ENCODE measurements at places on chromosomes 13 and 19.

DNA sequence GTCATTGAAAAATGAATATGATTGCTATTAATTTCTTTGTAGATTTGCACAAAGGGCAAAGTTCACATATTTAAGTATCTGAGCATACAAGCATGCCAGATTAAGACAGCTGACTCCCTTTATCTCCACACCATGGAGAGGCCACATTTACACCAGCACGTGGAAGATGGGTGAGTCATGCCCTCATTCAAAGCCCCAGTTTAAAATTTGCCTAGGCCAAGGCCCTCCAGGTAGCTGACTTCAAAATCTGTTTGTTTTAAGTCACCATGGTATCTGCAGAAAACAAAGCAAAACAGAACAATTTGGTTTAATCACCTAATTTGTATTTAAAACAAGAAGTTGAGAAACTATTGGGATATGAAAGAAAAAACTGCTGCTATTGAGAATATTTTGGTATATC lies 109.2 kb downstream of the ESD start:
- DNase-seq: peak; percentile 34

DNA sequence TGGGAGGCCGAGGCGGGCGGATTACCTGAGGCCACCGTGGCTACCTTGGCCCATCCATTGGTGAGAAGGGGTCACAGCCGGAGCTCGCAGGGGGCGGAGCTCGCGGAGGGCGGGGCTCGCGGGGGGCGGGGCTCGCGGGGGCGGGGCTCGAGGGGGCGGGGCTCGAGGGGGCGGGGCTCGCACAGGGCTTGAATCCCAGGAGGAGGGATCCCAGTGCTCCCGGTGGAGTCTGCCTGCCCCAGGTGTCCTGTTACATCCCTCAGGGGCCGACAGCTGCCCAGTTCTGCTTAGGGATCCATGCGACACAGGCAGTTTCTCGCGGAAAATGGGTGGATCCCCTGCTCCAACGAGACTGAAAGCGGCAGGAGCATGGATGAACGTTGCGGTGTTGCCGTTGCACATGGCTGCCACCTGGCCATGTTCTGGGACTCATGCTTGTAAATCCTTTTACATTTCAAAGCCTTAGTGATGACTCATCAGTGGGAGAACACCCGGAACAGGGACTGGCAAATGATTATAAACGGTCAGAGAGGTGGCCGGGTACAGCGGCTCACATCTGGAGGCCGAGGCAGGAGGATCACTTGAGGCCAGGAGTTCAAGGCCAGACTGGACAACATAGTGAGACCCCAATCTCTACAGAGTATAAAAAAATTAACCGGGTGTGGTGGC lies 25.1 kb downstream of the TMPRSS9 start:
- DNase-seq: no peak

DNA sequence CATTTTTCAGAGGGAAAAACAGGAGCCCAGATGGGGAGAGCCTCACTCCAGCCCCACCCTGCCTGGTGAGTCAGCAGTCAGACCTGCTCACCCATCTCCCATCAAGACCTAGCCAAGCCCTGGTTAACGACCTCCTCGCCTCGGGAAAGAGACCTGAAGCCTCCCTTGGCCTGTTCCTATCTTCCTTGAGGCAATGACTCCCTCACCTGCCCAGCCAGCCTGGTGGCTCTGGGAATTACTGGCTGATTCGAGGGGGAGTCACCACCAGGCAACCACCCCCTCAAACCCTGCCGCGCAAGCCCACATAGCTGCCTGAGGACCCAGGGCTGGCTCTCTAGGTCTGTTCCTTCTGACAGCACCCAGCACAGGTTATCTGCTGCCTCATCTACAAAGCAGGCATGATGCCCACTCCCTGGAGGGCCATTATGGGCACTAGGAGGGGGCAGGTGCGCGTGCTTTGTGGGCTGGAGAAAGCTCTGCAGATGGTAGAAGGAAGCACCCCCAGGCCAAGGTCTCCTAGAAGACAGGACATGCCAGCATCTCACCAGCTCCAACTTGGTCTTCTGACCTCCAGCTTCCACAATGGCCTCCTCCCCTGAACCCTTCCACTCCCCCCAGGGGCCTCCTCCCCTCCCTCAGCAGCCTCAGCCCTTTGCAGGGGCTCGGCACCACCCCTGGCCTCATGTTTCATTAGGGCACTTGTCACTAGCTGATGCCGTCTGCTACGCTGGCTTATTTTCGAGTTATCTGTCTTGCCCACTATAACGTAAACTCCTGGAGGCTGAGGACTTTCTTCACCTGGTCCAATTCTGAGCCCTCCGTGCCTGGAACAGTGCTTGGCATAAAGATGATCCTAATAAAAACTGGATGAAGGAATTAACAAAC lies 10.4 kb downstream of the DEDD2 start:
- no peak for DNase-seq

- no peak for DNase-seq
Observed at GRCh38 chr19:53910170-53910518, 1.1 kb downstream of the CACNG7 start.

GRCh38 chr19:18093439-18094161 lies 4.0 kb upstream of the MAST3 start:
- DNase-seq: no peak

DNA sequence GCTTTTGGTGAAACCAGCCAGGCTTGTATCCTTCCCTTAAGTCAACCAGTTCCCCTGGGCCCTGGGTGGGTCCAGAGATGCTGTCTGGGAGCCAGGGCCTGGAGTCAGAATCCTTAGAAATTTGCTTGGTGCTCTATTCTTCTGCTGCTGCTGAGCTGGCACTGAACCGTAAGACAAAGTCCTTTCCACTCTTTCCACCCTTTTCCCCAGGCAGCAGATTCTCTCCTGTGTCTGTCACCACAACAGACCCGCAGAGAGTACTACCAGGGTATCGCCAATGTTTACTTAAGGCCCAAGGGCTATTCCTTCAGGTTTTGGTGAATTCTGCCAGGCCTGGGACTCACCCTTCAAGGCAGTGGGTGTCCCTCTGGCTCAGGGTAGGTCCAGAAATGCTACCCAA lies 12.2 kb downstream of the IFT88 start:
- no peak for DNase-seq

GRCh38 chr13:91747186-91747585 lies 348.8 kb downstream of the GPC5 start:
- no peak for DNase-seq

GRCh38 chr13:44249431-44249836 lies 124.2 kb upstream of the SERP2 start:
- DNase-seq: no peak

DNA sequence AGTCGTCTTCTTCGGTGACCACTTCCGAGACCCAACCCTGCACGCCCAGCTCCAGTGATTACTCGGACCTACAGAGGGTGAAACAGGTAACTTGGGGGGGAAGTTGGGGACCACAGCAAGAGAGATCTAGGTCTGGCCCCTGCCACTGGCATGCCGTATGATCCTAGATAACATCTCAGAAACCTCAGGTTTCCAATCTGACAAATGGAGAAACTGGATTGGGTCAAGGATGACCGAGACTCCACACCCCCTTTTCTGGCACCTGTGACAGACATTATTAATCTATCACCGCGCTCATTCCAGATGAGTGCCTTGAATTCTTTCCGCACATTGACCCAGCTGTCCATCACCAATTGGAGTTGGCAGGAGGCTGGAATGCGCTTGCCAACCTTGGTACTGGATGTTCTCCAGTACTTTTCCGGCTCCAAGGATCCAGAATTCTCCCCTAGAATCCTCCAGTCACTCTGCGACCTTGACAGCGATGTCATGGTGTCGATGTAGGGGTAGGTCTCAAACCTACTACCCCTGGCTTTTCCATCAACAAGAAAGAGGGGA lies 17.4 kb downstream of the VASP start:
- DNase-seq: no peak

GRCh38 chr19:31254611-31255010 lies 94.6 kb downstream of the TSHZ3 start:
- DNase-seq: no peak

DNA sequence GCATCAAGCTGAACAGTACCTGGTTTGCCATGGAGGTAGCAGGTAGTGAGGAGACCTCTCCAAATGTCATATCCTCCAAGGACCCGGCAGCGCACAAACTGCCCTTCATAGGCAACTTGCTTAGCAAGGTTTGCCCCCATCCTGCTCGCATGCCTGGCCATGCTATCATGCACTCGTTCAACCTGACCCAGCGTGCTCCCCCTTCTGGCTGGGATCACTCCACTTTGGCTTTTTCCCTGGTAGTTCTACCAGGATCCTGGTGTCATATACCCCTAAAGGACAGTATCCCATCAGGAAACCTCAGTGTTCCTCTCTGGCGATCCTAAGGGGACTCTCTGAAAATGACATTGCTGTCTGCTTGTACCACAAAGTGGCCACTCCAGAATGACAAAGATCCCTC lies 38.6 kb upstream of the ZNF30 start:
- no peak for DNase-seq

- no peak for DNase-seq
Observed at GRCh38 chr19:39623946-39624345, 21.6 kb downstream of the LGALS13 start.

- DNase-seq: no peak
Observed at GRCh38 chr13:73865027-73865426, 269.2 kb downstream of the KLF12 start.

- no peak for DNase-seq
Observed at GRCh38 chr13:101868585-101869469, 416.4 kb downstream of the ITGBL1 start.

- DNase-seq: no peak
Observed at GRCh38 chr13:106617561-106617960, 49.6 kb upstream of the ARGLU1 start.

DNA sequence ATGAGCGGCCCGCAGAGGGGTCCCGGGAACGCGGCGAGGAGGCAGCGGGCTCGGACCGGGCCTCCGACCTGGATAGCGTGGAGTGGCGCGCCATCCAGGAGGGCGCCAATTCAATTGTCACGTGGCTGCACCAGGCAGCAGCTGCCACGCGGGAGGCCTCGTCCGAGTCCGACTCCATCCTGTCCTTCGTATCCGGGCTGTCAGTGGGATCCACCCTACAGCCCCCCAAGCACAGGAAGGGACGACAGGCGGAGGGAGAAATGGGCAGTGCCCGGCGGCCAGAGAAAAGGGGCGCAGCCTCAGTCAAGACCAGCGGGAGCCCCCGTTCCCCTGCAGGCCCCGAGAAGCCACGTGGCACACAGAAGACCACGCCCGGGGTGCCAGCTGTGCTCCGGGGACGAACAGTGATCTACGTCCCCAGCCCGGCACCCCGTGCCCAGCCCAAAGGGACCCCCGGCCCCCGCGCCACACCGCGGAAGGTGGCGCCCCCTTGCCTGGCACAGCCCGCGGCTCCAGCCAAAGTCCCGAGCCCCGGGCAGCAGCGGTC lies 10.7 kb downstream of the C19orf25 start:
- DNase-seq: no peak

- no peak for DNase-seq
Observed at GRCh38 chr13:33251131-33251661, 34.4 kb downstream of the STARD13 start.

DNA sequence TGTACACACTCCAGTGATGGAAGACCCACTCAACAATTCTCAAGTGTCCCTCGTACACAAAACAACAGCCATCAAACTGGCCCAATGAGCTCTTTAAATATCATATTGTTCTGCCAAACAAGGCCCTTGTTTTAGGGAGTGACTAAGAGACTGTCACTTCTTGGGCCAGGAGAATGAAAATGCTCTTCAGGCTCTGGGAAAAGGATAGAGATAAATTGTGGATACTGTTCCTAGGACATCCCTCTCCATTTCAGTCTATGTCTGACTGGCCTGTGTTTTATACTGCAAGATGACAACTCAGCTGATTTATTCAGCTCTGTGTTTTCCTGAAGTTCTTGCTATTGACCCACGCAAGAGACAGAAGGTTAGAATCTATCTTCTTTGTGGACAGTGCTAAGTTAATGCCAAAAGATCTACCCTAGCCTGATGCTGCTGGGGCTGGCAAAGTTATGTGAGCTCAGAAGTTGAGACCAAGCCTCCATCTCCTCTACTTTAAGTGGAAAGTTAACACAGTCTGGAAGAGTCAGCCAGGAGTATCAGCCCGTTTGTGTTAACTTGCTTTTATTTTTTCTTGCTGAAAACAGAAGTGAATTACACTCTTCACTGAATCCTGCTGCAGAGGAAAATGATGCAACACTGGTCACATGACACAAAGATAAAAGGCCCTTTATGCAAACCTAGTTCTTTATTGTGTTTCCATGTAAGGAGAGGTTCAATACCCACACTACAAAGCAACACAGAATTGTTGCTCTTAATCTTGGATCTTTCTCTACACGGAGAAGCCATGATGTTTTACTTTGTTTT lies 14.6 kb downstream of the FRY start:
- no peak for DNase-seq

DNA sequence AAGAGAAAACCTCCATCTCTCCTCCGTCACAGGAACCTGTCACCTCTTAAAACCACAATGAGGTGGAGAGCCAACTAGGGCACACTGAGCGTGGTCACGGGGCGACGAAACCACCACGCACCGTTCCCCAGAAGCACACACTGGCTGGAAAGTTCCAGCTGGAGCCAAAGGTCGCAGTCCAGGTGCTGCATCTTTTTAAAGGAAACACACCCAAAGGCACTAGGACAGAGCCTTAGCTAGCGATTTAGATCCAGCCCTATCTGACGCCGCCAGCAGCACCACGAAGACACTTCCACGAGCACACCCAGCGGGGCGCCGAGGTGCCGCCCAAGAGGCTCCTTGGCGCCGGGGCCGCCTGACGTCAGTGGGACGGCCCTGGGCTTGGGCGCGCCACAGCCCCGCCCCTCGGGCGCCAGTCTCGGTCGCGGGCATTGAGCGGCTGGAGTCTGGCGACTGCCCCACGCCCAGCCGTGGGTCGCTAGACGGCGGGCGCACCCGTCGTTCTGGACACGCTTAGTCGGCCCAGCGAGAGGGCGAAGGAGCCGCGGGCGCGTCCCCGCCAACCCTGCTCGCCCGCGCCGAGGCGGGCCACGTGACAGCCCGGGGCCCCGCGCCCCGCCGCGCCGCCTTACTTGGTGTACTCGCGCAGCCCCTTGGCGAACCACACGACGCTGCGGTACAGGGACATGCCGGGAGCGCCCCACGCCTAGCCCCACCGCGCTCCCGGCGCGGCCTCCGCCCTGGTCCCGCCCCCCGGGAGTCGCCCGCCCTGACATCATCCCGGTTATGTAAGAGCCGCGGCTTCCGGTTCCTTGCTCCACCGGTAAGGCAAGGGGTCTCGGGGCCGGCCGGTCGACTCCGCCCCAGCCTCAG lies at the start of gene DHRS12:
Gene DHRS12 (minus strand): TSS at position 742 of the 873 bp plus-strand sequence. CDS start 4,504 bp downstream, outside the sequence.
- DNase-seq: peak; percentile 90

- DNase-seq: no peak
Observed at GRCh38 chr19:37983153-37983552, 76.1 kb downstream of the SIPA1L3 start.

DNA sequence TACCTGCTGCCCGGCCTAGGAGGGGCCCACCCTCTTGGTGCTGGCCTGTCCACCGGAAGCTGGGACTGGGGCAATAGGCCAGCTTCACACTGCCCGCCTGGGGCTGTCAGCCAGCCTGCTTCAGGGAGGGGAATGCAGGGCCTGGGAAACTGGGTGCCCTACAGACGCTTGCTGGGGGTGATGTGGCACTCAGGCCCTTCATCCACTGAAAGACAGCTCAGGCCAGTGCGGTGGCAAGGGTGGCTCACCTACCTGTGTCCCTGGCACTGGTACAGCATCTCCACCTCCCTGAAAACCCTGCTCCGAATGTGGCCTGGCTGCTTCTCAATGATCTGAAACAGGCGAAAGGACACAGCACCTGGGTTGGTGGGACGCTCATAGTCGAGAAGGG lies 7.8 kb downstream of the MKNK2 start:
- DNase-seq: no peak
